ENCODE measurements at places on chromosomes 12 and 14.
A peak's percentile ranks its signal among the peaks of the same experiment; 100 is the strongest.

GRCh38 chr12:38101753-38102152 is 214.8 kb upstream of the ALG10B start:
- no peak for DNase-seq

DNA sequence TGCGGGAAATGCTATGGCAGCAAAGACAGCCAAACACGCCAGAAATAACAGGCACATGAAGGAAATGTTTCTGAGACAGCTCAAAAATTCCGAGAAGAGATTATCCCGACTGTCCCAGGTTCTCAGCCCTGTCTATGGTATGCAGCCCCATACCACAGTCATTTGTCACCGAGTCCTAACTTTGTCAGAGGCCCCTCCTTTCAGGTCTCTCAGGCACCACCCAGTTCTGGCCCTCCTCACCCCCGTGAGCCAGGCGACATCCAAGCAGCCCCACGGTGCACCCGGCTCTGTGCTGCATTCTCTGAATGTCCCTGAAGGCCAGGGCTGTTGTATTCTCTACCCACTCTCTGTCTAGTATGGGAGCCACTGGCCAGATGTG is 24.0 kb downstream of the SSH1 start:
- peak; percentile 66 for DNase-seq

- no peak for DNase-seq
Observed at GRCh38 chr12:125434936-125435443, 369.8 kb downstream of the AACS start.

GRCh38 chr12:130476451-130477135 is 138.9 kb downstream of the PIWIL1 start:
- no peak for DNase-seq

GRCh38 chr14:78181270-78181669 is 11.1 kb downstream of the NRXN3 start:
- no peak for DNase-seq

DNA sequence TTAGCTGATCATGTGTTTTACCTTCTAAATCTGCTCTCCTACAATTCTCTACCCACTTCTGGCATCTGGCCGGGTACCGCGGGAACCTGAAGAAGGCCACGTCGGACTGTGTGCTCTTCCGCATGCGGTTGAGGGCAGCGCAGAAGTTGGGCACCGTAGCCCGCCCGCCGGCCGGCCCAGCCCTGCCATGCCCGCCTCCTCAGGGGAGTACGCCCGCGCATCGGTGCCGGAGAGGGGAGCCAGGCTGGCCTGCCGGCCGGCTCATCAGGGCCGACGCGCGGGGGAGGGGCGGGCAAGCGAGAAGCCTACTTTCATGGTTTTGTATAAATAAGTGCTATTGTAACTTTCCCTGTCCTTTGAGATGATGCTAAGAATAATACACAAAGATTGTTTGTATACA is 19.9 kb upstream of the ADAMTS20 start:
- no peak for DNase-seq

DNA sequence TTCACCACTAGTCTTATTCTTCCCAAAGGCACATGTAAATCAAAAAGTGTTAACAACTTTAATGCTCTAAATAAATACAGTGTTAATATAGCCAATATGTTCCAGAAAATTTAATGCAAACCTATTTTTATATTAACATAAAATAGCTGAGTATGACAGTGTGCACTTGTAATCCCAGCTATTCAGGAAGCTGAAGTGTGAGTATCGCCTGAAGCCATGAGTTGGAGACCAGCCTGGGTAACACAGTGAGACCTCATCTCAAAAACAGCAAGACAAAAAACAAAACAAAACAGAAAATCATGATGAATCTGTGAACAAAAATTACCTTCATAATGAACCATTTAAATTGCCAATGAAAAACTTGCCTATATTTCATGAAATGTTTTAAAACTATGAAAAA is 798.9 kb downstream of the SLC6A15 start:
- no peak for DNase-seq

DNA sequence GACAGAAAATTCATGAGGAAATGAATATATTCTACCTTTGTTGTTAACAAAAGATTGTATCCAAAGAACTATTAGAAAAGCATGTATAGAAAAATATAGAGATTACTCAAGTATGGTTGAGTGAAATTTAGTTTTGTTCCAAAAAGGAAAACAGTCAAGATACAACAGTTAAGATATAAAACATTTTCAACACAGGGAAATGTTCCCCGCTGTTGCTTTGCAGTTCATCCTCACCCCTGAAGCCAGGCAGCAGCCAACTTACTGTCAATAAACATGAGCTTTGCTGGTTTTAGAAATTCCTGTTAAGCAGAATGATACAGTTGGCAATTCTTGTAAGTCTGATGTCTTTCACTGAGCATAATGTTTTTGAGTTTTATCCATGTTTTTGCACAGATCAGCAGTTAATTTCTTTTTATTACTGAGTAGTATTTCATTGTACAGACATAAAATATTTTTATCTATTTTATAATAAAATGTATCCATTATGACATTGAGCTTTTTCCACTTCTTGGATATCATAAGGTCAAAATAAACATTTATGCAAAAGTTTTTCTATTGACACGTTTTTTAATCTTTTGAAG is 1.2 kb upstream of the CLEC2B start:
- DNase-seq: peak; percentile 8

- no peak for DNase-seq
Observed at GRCh38 chr12:77600468-77600843, 230.2 kb upstream of the NAV3 start.

- DNase-seq: no peak
Observed at GRCh38 chr14:23486036-23486435, 16.5 kb downstream of the NGDN start.

- DNase-seq: no peak
Observed at GRCh38 chr14:30553311-30553989, 5.5 kb upstream of the G2E3 start.

DNA sequence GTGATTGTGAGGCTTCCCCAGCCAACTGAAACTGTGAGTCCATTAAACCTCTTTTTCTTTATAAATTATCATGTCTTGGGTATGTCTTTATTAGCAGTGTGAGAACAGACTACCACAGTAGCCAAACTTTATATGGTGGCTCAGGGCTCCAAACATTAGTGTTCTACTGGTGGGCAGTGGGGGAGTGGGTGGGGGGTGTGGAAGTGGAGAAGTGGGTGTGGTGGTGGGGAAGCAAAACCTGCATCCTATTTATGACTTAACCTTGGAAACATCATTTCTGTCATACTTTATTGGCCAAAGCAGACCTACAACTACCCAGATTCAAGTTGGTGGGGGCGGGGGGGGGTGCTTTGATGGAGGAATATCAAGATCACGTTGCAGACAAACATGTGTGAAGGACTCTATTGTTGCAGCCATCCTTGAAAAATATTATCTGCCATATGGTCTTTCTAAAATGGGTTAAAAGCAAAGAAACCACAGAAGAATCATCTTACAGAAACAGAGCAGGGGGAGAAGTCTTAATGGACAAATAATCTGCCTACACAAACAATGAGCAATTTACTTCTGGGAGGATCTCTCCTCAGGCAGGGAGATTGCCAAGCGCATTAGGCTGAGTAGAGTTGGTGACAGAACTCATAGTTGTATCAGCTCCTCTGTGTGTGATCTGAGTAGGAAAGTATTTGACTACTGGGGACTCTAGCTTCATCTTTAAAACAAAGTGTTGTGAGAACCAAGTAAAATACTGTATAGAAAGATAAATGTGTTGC is 1.4 kb upstream of the PWP1 start:
- no peak for DNase-seq

DNA sequence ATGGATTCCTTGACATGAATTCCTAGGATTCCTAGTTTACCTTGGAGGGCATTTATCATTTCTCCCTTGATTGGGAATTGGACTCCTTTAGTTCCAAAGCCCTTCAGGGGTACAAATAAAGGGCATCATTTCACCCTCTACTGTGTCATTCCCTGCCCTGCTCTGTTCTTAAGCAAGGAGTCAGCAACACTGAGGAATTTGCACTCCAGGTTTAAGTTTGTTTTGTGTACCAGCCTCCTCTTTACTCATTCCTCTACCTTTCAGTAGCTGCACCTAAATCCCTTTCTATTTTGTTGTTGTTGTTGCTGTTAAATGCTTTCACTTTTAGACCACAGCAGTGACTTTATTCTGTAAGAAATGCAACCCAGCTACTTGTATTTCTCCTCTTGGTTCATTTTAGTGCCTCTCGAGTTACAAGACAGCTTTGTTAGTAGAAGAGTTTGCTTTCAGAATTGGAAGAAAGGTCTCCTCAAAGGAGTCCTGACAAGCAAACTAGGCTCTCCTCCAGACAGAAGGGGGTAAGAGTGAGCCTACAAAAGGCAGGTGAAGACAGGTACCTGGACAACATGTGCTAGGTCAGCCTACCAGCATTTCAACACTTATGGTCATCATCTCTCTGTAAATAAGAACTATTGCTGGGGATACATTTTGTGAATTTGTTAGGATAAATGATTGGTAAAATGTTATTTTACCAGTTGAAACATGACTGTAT is 90.0 kb downstream of the RMST start:
- DNase-seq: no peak

- peak; percentile 31 for DNase-seq
Observed at GRCh38 chr12:120381752-120382419, 12.9 kb upstream of the MSI1 start.

DNA sequence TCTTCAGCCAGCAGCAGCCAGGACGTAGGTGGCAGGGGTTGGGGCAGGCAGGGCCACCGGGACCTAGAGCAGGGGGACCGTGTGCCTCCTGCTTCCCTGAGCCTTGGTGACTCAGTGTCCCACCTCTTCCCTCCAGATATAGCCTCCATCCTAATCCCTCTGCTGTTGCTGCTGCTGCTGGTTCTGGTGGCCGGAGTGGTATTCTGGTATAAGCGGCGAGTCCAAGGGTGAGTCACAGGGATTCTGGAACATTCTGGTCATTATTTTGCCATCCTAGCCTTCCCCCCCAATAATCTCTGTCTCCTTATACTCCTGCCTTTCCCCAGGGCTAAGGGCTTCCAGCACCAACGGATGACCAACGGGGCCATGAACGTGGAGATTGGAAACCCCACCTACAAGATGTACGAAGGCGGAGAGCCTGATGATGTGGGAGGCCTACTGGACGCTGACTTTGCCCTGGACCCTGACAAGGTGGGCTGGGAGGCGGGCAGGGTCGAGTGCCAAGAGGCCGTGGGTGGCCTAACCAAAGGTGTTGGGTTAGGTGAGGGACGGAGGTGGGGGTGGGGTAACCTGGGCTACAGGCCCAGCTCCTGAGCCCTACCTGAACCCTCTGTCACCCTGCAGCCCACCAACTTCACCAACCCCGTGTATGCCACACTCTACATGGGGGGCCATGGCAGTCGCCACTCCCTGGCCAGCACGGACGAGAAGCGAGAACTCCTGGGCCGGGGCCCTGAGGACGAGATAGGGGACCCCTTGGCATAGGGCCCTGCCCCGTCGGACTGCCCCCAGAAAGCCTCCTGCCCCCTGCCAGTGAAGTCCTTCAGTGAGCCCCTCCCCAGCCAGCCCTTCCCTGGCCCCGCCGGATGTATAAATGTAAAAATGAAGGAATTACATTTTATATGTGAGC is 4.5 kb upstream of the NXPH4 start:
- DNase-seq: no peak

DNA sequence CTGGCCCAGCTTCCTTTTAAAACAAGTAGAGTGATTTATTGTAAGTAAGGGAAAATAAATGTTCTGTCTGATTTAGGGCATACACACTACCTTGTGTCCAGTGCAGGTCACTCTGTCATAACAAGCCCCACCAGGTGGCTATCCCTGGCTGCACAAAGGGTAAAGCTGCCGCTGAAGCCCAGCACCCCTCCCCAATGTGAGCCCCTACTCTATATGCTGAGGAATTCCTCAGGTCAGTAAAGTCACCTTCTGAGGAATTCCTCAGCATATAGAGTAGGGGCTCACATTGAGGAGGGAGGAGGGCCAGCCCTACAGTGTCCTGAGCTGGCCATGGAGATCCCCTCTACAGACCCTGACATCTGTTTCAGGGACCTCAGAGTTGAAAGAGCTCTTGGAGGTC is 67.2 kb downstream of the TBC1D30 start:
- DNase-seq: no peak

GRCh38 chr12:91954326-91954725 is 191.3 kb downstream of the BTG1 start:
- no peak for DNase-seq

- no peak for DNase-seq
Observed at GRCh38 chr12:123690191-123690840, 19.4 kb downstream of the TCTN2 start.

- no peak for DNase-seq
Observed at GRCh38 chr12:52618216-52618615, at the start of gene KRT73. Gene KRT73, minus strand, starts transcription at chr12:52618559. Its CDS starts 35 bp downstream, at chr12:52618524.

GRCh38 chr12:94074216-94074979 is 74.0 kb upstream of the PLXNC1 start:
- DNase-seq: peak; percentile 73

DNA sequence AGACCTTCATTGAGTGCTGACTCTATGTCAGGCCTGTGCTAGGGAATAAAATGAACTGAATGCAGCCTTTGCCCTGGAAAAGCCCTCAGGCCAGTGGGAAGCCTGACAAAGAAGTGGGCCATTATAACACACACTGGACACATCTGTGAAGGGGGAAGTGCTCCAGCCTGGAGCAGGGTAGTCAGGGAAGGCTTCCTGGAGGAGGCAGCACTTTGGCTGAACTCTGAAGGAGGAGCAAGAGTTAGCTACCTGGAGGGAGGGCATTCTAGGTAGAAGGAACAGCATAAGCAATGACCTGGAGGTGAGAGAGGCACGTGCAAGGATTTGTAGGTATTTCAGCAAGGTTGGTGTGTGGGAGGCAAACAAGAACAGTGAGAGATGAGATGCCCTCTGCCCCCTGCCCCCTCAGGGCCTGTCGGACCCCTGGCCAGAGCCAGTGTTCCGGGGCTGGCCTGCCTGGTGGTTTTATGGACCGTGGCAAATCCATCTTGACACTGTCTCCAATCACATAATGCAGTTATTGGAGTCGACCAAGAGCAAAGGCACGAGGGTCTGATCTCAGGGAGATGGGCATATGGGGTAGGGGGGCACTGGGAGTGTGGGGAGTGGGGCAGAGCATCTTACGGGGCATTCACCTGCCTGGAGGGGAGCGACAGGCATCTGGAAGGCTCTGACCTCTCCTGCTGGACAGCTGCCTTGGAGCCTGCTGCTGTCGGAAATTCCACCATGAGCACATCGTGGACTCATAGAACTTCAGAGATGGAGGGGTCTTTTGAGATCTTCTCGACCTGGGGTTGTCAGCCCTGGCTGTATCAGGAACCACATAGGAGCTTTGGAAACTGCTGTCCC is 2.7 kb upstream of the FAM222A start:
- no peak for DNase-seq

GRCh38 chr14:77579065-77579464 is 37.4 kb downstream of the SPTLC2 start:
- no peak for DNase-seq

DNA sequence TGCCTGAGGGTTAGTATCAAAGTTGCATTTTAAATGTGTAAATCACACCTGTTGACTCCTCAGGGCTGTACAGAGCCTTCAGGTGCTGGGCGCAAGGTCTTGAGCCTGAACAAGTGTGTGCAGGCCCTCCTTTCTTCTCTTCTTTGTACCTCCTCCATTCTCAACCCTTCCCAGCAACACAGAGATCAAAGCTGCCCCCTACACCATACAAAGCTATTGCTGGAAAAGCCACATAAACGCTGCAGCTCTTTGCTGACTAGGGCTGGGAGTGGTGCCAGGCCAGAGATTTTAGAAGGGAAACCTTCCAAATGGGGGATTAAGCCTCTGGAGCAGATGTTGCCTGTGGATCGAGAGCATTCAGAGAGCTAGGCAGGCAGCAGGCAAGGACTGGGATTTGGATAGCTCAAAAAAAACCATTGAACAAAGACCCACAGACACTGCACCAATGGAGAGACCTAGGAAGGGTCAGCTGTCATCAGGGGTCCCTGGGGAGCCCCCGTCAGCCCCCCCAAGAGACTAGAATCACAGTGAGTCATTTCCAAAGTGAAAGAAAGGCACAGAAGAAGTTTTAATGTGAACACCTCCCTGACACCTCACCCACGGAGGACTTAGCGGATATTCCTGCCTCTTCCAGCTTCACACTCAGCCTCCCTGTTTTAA is 18.2 kb upstream of the SUSD6 start:
- peak; percentile 34 for DNase-seq

Measured in heart right ventricle (tissue), 16 donors.